ENCODE measurements at places on chromosomes 12 and 14.

GRCh38 chr14:85010186-85010585 lies 519.8 kb upstream of the FLRT2 start:
- DNase-seq, result no peak

GRCh38 chr12:25591144-25591543 lies 38.1 kb upstream of the LMNTD1 start:
- DNase-seq, result no peak

- DNase-seq, result no peak
Observed at GRCh38 chr12:131187602-131188001, 233.9 kb downstream of the ADGRD1 start.

GRCh38 chr14:34098045-34098984 lies 147.4 kb upstream of the EGLN3 start:
- peak; percentile 54 for DNase-seq

DNA sequence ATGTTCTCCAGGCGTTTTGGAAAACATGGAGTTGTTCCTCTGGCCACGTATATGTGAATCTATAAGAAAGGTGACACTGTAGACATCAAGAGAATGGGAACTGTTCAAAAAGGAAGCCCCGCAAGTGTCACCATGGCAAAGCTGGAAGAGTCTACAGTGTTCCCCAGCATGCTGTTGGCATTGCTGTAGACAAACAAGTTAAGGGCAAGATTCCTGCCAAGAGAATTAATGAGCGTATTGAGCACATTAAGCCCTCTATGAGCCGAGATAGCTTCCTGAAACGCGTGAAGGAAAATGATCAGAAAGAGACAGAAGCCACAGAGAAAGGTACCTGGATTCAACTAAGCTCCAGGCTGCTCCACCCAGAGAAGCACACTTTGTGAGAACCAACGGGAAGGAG lies 92.5 kb upstream of the EIF5 start:
- DNase-seq, result no peak

DNA sequence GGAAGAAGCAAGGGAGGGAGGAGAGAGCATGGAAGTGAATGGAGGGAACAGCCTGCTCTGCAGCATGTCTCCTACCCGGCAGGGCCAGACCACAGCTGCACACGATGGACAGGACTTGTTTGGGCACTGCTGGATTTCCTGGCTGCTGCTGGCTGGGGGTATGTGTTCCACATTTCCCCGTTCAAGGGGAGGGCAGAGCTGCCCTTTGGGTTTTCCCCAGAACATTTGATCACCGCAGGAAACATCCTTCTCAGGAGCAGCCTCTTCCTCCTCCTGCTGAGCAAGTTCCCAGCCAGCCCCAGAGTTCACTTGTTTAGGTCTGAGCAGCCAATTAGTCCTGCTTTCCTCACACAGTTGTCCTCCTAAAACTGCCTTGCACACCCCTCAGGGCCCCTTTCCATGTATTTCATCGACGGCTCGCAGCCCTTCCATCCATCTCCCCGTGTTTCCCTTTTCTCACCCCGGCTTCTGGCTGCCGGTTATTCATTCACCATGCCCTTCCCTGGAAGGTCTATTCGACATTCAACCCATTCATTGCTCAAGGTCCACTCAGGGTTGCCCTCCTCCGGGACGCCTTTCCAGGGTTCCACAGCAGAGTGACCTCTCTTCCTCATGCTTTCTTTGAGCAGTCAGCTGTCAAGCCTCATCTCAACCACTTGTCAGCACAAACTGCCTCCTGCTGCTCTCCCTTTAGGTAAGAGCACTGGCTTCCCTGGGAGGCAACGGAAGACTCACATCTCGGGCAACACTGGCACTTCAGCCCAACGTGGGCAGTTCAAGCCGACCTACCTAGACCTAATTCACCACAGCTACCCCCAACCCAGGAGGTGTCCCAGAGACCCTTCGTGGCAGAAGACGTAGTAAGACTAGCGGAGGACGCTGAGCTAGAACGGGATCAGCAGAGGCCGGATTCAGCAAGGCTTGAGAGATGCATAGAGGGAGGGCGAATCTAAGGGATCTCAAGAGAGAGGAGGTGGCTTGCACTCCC lies 20.1 kb upstream of the ANO2 start:
- no peak for DNase-seq

DNA sequence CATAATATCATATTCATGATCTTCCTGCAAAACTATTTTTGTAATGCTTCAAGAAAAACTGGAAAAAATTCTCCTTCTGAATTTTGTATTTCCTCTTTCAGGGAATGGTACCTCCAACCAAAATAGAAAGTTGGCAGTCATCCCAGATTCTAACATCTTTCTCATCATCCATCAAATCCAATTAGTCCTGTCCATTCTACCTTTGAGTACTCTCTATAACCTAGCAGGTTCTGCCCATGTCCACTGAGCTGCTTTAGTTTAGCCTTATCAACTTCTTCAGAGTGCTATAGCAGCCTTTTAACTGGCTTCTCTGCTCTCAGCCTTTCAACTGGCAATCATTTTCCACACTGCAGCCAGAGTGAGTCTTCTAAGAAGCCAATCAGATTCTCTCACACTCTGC lies 236.2 kb downstream of the AKAP6 start:
- no peak for DNase-seq

- DNase-seq, result peak; percentile 34
Observed at GRCh38 chr12:89354612-89355067, 2.3 kb upstream of the DUSP6 start.

- DNase-seq, result no peak
Observed at GRCh38 chr14:100119251-100119650, 40.2 kb downstream of the DEGS2 start.

DNA sequence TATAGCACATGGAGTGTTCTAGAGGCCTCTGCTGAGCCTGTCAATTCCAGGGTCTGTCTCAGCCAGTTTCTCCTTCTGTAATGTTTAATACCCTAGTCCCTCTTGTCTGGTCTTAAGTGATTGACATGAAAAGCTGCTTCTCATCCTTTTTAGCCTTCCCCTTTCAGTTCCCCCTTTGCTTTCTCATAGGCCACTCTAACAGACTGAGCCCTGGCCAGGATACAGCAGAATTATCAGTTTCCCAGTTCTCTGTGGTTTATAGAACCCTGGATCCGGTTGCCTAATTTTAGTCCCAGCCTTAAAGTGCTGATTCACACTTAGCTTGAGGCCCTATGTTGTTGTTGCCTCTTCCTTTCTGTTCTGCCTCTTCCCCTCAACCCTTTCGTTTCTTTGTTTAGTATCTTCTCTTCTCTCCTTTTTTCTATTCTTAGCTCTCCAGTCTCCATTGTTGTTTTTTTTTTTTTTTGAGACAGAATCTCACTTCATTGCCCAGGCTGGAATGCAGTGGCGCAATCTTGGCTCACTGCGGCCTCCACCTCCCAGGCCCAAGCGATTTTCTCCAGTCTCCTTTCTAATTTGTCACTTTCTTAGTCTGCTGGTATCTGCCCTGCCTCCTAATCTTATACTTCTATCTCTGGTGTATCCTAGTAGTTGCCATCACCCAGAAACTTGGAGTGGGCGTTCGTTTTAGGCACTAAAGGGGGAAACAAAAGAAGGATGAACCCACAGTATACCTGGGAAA lies 2.9 kb upstream of the BIN2 start:
- peak; percentile 70 for DNase-seq

DNA sequence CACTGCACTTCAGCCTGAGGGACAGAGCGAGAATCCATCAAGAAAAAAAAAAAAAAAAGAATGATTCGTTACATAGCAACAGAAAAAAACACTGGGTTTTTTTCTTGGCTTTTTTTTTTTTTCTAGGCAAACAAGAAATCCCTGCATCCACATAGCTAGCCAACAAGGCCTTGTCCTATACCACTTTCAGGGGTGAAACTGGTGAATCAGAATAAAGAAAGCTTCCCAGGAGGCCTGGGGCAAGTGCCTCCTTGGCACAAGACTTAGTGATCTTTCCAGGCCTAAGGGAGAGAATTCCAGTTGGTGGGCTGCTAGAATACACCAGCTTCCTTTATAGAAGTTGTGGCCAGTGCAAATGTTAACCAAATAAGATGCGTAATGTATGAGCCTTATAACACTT lies 90.0 kb downstream of the VCPKMT start:
- DNase-seq, result no peak

GRCh38 chr12:26242683-26243082 lies 47.3 kb downstream of the SSPN start:
- DNase-seq, result no peak

DNA sequence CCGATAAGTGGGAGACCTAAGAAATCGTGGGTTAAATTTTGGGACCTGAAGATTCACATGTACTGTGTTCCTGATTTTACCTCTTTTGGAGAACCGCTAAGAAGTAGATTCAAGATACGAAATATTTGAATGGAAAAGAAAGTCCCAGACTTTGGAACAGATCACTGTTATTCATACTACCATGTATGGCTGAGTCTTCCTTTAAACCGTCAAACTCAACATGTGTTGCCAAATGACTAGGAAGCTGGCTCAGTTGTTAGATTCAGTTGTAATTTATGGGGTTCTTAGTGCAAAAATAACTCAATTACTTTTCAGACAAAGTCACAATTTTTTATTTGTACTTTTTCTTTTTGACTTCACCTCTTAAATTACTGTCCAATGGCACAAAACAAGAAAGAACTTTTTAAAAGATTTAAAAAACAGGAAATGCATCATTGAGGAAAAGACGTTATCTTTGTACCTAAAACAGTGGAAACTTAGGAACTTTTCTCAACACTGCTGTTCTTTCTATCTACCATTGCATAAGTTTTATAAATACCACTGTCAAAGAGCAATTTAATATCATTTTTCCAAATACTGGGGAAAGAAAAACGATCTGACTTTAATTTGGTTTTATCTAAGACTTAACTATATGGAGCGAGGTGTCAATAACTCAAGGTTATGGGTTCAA lies 15.7 kb downstream of the RERG start:
- no peak for DNase-seq

DNA sequence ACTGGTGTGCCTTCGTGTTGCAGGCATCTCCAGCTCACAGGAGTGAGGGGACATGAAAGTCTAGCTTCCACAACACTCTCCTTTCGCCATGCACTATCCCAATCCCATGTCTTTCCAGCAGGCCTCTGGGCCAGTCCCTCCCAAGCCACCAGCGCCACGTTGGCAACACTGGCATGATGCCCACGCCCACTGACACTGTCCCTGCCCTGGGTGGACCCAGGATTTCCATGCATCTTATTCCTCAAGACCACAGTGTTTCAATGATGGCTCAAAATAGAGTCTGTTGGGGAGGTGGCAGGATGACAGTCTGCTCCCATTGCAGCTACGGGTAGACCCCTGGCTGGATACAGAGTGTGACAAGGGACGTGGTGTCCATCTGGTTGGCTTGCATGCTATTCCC lies 2.3 kb downstream of the SP7 start:
- DNase-seq, result no peak

DNA sequence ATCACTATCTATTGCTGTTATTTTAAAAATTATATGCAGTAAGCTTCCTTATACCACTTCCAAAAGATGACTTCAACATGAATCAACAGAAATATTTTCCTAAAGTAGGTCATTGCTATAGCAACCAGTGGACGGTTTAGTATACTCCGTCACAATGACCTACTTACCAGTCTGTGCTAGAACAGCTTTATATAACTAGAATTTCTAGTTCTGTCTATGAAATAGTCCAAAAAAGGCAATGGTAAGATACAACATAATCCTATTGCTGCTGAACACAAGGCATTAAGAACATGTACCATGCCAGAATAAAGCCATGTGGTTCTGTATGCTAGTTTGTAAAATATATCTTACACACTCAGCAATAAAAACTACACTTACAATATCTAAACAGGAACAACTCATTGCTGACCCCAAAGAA lies 40.7 kb upstream of the MTERF2 start:
- no peak for DNase-seq

DNA sequence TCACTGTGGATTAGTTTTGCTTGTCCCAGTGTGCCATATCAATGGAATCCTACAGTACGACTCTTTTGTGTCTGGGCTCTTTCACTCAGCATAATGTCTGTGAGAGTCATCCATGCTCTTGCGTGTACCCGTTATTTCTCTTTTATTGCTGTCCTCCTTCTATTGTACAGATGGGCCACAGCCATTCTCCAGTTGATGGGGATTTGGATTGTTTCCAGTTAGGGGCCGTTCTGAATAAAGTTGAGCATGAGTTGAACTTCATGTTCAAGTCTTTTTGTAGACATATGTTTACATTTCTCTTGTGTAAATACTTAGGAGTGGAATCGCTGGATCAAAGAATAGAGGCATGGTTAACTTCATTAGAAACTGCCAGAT lies 38.3 kb downstream of the MYO1H start:
- no peak for DNase-seq

DNA sequence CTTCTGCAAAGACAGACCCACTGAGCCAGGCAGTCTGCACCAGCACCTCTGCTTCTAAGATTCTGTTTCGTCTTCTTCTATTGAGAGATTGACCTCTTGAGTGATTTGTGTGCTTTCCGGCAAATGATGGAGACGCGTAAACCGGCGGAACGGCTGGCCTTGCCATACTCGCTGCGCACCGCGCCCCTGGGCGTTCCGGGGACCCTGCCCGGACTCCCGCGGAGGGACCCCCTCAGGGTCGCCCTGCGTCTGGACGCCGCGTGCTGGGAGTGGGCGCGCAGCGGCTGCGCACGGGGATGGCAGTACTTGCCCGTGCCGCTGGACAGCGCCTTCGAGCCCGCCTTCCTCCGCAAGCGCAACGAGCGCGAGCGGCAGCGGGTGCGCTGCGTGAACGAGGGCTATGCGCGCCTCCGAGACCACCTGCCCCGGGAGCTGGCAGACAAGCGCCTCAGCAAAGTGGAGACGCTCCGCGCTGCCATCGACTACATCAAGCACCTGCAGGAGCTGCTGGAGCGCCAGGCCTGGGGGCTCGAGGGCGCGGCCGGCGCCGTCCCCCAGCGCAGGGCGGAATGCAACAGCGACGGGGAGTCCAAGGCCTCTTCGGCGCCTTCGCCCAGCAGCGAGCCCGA lies 703 bp downstream of the ASCL4 start:
- DNase-seq, result no peak

- no peak for DNase-seq
Observed at GRCh38 chr12:70417121-70417520, 51.0 kb downstream of the KCNMB4 start.

DNA sequence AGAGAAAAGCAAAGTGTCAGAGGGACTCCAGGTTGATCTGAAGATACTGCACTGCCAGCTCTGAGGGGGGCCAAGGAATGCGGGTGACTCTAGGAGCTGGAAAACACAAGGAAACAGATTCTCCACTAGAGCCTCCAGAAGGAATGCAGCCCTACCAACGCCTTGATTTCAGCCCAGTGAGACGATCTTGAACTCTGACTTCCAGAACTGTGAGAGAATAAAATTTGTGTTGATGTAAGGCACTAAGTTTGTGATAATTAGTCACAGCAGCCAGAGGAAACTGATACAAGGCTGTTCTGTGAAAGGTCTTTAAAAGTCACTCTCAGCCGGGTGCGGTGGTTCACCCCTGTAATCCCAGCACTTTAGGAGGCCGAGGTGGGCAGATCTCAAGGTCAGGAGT lies 34.2 kb downstream of the CKAP4 start:
- no peak for DNase-seq

Data from GM13976 (cell line).